ENCODE measurements at places on chromosomes 1 and 21.

DNA sequence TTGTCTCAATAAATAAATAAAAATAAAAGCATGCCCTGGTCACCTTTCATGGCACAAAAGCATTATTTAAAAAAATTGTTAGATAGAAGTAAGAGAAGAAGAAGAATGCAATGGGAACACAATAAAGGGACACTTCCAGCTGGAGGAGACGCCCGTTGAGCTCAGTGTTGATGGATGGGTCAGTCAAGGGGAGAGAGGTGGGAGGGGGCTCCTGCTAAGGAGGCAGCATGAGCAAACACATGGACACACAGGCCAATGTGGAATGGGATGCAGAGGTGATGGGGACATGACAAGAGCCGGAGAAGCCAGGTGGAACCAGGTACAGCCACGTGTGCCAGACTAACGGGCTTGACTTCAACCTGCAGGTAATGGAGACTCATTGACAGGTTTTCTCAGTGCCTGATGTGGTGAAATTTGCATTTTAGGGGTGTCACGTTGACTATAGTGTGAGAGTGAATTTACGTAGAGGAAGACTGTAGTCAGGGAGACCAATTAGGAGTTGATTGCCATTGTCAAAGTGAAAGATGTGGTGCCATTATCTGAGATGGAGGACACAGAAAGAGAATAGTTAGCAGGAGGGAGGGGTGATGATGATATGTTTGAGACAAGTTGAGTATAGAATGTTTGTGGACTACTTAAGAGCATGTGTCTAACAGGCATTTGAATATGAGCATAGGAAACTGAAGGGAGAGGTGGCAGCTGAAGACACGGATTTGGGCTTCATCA is 48.7 kb upstream of the ATP2B4 start:
- DNase-seq = no peak

- no peak for DNase-seq
Observed at GRCh38 chr1:74508449-74508848, 4.0 kb downstream of the LRRC53 start.

GRCh38 chr1:173295995-173296394 is 88.9 kb upstream of the TNFSF4 start:
- no peak for DNase-seq

DNA sequence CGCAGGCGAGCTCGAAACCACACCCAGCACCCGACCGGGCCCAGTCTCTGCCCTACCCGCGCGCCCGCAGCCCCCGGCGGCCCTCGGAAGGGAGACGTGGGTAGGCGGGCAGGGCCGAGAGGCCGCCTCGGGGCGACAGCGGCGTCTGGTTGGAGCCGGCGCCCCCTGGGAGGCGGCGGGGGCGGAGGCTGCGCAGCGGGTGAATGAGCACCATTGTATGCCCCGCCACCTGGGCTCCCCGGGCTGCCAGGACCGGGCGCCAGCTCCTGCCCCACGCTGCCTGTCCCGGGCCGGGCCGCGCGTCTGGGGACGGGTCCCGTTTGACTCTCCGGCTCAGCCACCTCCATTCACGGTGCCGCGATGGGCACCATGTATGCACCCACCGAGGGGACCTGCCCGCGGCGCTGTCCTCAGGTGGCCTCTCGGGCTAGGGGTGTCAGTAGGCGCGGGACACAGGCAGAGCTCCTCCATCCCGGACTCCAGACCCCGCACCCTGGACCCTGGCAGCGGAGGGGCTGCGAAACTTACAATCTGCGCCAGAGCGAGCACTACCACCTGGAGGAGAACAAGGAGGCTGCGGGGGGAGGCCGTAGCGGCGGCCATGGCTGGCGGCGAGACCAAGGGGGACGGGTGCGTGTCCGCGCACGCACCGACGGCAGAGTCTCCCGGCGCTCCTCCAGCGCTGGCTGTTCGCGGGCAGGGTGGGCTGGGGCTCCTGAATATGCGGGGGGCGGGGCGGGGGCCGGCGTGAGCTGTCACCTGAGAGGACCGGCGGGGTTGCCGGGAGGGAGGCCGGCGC is at the start of gene COL9A2:
TSS of gene COL9A2 (minus strand) at position 692 of the 799 bp plus-strand sequence. CDS start at position 603, 89 bp downstream.
- peak; percentile 70 for DNase-seq

DNA sequence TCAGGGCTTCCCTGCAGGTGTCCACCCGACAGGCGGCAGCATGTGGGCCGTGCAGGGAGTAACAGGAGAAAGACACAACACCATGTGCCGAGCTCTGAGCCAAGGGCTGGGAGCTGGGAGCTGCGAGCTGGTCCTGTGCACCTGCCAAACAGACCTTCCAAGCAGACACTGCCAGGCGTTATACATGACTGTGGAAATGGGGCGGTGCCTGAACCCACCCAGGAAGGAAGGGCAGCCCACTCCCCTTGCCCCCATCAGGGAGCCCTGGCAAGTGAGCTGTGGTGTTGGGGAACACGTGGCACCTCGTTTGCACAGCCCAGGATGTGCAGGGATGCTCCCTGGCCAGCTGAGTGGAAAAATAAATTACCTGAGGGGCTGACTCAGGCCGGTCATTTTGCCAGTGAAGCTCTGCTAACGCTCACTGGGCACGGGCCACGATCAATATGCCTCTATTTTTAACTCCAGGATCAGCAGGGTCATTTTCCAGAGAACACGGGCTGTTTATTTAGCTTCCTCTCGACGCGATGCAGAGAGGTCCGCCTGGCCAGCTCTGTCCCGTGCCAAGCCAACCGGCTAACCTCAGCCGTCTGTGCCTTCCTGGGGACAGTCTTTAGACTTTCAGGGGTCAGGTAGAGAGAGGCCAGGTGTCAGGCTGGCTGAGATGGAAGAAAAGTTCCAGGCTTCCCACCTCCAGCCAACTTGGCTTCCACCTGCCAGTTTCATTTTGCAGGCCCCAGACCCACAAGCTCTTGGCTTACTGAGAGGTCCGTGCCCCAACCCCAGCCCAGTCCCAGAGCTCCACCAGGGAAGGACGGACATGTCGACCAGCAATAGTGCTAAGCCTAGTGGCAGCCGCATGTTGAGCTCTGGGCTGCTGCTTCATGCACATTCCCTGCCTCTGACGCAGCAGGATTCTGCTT is 196.7 kb upstream of the VAMP3 start:
- no peak for DNase-seq

DNA sequence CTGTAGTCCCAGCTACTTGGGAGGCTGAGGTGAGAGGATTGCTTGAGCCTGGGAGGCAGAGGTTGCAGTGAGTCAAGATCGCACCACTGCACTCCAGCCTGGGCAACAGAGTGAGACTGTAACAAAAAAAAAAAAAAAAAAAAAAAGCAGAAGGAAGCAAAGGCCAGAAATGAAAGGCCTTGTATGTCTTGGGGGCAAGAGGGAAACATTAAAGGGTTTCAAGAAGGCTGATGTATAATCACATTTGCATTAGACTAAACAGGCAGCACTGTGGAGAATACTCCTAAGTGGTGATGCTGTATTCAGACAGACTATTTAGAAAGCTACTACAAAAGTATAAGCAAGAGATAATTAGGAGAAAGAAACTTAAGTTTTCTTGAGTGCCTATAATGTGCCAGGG is 10.4 kb downstream of the ANP32E start:
- no peak for DNase-seq

- DNase-seq = no peak
Observed at GRCh38 chr21:32514275-32515055, 70.9 kb downstream of the TCP10L start.

DNA sequence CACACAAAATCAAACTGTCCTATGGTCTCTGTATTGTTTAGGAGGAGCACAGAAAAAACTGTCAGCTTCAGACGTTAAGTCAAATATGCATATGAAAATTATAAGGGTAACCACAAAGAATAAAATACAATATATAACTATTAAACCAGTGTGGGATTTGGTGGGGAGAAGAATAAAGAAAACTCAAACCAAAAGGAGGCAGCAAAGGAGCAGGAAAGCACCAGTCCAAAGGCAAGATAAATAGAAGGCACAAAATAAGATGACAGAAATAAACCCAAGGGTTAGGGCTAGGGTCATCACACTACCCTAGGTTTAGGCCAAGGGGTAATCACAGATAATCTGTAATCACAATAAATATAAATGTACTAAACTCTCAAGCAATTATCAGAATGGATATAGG is 32.8 kb downstream of the DLGAP3 start:
- DNase-seq = no peak

DNA sequence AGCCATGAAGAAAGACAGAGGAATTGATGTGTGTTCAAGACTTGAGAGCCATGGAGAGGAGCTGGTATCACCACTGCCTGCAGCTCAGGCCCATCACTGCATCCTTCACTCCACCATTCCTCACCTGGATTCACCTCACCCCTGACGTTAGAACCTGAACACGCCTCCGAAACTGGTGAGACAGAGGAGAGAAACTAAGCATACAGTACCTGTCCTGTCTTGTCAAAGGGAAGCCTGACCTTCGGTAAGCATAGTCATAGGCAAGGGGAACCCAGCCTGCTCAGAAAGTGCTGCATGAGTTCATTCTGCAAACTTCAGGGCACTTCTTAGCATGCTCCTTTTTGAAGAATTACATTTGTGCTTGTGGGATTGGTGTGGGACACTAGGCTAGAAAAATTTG is 425.8 kb downstream of the DSCAM start:
- no peak for DNase-seq

DNA sequence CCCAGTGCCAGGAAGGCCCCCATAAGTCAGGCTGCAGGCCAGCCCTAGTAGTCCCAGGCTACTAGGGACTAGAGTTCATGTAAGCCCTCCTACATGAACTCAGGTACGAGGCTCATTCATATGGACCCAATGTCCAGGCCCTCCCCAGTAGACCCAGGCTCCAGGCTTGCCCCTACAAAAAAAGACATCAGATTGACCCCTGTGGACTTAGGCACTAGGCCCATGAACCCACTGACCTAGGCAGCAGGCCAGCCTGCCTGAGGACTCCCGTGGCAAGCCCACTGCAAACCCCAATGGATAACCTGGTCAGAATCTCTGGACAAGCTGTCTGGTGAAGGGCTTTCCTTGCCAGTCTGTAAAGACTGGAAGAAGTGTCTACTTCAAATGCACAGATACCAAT is 51.2 kb downstream of the TNNI3K start:
- DNase-seq = no peak

- DNase-seq = no peak
Observed at GRCh38 chr1:227065311-227065710, 125.2 kb downstream of the COQ8A start.

- peak; percentile 48 for DNase-seq
Observed at GRCh38 chr1:67338642-67339041, 31.0 kb downstream of the IL12RB2 start.

- no peak for DNase-seq
Observed at GRCh38 chr1:20078171-20078651, 8.2 kb downstream of the PLA2G5 start.

DNA sequence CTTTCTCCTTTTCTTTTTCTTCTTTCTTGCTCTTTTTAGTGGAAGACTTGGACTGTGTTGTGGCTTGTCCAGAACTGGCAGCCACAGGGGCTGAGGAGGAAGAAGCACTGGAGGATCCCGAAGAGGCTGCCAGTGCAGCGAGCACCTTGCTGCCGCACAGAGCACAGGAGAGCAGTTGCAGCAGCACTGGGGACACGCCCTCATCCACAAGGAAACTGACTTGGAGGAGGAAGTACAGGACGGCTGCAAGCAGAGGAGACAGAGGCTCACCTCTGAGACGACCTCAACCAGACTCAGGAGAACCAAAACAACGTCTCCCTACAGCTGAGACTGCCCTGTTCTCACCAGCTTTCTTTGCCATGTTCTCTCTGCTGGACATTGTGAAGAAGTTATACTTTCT is 88.9 kb downstream of the UBR4 start:
- no peak for DNase-seq

GRCh38 chr1:237740846-237741245 is 149.9 kb downstream of the ZP4 start:
- DNase-seq = no peak

DNA sequence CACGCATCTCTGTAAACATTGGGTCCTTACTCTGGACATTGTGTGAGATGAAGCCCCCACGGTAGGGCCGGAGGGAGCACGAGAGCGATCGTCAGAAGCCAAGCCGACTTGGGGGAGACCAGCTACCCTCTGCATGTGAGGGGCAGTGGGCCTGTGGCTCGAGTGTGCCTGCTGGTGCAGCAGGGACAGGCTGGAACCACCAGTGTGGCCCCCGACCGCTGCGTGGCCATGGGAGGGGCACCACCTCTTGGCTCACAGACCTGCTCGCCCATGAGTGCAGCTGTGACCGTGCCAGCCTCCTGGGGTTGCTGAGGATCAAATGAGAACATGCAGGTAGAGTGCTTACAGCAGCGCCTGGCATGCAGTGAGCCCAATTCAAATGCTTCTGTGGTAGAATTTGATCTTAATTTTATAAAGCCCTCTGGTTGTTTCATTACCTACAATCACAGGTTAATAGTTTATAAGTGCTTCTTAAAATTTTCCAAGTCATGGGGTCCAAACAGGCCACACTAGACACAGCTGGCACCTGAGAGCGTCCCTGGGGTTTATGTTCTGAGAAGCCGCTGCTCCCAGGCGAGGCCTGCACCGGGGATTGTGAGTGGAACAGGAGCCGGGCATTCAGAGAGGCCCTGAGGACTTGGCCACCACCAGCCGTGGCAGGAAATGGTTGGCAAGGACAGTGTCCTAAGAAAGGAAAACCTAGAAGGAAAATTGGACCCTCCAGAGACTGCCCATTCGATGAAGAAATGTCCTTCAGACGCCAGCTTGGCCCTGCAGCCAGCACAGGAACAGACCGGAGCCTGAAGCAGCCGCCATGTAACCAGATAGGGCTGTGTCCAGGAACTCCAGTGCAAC is 22.6 kb upstream of the ADARB1 start:
- no peak for DNase-seq

DNA sequence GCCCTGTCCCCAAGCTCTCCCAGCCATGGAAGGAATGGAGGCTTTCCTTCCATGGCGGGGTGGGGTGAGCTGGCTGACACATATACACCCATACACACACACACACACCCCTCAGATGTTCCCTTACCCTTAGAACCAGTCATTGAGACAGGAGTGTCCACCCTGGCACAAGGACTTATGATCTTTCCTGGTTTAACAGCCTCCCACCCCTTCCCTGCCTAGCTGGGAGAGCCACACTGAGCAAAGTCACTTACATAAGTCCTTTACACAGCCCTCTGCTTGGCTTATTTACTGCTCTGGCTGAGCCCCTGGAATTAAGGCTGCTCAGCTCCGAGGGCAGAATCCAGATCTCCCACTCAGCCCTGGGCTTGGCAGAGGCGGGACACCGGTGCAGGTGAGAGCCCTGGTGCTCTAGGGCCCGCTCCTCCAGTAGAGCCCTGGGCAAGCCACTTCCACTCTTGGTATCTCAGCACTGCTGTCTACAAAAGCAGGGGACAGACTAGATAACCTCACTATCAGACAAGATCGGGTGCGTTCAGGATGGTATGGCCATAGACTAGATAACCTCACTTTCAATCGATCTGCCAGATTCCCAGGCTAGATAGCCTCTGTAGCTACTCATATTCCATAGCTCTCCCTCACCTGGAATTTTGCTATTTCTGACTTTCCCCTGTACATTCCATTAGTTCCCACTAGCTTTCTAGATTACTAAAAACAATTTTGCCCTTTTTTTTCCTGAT is 16.7 kb downstream of the SLC6A9 start:
- DNase-seq = no peak

DNA sequence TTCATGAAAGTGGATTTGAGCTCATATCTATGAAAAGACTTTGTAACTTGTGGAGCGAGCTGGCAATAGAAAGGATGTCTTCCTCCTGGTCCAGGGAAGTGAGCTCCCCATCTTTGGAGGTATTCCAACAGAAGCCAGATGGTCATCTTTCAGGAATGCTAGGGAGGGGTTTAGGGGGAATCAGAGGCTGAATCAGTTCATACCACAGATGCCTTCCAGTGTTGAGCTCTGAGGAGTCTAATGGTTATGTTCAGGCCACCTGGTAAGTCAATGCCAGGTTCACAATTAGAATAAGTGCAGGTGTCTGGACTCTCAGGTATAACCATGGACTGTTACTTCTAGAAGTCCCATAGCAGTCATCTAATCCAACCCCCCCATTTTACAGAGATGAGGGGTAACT is 119.1 kb downstream of the ACTL8 start:
- DNase-seq = no peak

GRCh38 chr21:42460391-42461184 is 35.4 kb downstream of the RSPH1 start:
- DNase-seq = peak; percentile 58
